ENCODE measurements at places on chromosomes 6 and 20.
A peak's percentile ranks its signal among the peaks of the same experiment; 100 is the strongest.

DNA sequence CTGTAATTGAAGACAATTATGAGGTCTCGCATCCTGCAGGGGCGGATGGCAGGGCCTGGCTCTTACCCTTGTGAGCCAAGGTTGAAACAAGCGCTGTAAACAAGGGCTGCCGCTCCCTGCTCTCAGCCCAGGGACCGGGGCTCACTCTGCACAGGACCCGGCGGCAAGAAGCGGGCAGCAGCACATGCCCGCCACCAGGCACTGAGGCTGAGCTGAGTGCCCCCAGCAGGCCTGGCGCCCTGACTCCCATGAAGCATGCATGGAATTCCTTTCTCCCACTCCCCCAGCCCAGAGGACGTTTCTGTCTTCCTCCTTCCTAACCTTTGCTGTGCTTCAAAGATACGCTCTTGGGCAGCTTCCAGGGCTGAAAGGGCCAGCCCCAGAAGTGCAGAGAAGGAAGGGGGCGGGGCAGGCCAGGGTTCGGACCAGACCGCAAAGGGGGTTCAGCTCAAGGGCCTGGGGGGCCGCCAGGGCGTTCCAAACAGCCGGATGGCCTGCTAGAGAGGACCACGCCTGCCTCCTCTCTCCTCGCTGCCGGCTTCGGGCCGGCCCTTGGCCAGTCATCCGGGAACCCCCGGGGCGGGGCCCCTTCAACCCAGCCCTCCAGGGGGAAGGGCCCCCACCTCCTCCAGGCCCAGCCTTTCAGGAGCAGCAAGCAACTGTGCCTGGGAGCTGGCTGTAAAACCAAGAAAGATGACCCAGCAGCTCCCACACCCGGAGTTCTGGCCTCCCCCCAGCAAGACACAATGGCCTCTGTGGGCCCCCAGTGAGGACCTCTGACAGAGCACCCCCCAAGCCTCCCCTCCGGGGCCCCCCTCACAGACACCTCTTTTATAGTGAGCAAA is 109.9 kb downstream of the NOL4L start:
- no peaks in the 10 kb centered on the region for H3K27me3 ChIP-seq
- H3K36me3 ChIP-seq, result peaks cover 2% of the 10 kb centered on the region
- peak overlapping the region; percentile 68 for H3K27ac ChIP-seq
- peak; percentile 97 for DNase-seq
- peak overlapping the region; percentile 51 for H3K4me3 ChIP-seq

DNA sequence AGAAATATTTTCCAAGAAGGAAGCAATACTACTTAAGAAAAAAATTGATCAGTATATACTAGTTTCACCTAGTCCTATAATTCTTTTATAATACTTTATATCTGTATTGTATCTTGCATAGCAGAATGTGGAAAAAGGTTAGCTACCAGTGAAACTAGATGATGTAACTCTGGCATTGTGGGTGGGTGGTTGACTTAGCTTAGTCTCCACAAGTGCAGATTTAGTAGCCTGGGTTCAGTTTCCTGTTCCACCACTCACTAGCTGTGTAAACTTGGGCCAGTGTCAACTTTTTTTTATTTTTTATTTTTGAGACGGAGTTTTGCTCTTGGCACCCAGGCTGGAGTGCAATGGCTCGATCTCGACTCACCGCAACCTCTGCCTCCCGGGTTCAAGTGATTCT is 2.0 kb downstream of the MUC21 start:
- H3K4me1 ChIP-seq, result peaks cover 6% of the 10 kb centered on the region
- no peaks in the 10 kb centered on the region for H3K36me3 ChIP-seq
- no peaks in the 10 kb centered on the region for H3K27me3 ChIP-seq
- H3K27ac ChIP-seq, result no peak overlapping the region
- DNase-seq, result peak; percentile 17
- H3K4me3 ChIP-seq, result no peak overlapping the region

DNA sequence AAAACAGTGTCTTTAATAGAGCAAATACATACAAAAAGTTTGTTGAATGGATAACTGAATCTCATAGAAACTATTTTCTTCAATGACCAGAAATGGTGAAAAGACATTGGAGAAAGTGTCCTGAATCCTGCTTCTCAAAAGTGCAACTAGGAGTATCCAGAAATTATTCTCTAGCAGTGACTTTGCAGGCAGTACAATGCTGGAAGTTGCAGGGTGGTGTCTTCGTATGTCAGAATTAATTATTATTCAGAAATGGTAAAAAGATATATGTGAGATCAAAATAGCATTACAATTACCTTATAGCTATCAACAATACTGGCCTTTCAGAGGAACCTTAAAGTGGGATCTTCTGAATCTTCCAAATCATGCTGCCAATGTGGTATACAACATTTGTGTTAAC is 10.0 kb downstream of the FRK start:
- no peaks in the 10 kb centered on the region for H3K36me3 ChIP-seq
- no peaks in the 10 kb centered on the region for H3K4me1 ChIP-seq
- no peaks in the 10 kb centered on the region for H3K27me3 ChIP-seq
- H3K27ac ChIP-seq, result no peak overlapping the region
- H3K4me3 ChIP-seq, result no peak overlapping the region

GRCh38 chr6:71852948-71853347 is 33.4 kb upstream of the RIMS1 start:
- DNase-seq, result no peak
- H3K4me1 ChIP-seq, result no peaks in the 10 kb centered on the region

All from fibroblast of lung (primary cell).